HuH-7.5 (cell line): ENCODE measurements at places on chromosomes 4 and X.

GRCh38 chr4:136927172-136927571 is 605.1 kb downstream of the PCDH18 start:
- no peak for DNase-seq

DNA sequence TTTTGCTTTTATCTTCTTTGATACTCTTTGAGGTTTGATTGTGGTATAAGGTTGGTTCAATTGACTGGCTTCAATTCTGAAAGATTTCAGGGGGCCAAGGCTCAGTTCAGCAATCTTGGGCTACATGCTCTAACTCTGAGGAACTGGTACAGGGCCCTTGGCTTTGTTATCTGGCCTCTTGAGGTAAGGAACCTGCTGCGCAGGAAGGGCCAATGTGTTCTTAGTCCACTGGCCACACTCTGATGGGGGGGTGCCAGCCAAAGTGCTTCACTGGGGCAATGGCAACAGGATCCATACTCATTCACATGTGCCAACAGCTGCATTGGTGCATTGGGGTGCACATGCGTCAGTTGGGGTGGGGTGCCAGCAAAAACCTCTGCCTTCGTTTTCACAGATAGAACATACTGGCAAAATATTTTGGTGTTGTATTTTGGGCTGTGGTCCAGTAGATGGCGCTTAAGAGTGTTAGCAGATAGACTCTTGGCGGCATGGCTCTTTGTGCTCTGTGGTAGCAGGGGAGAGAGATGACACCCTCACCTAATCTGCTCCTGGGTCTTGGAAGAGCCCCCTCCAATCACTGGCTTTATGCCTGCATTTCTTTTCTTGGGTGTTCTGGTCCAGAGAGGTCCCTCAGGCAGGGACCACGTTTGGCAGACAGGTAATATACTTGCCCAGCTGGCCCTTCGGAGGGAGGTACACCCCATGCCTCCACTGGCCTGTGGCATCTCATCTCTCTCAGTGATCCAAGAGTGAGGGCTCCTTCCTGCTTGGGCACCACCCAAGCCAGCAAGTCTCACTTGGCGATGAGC is 42.9 kb downstream of the NDST3 start:
- DNase-seq: no peak

GRCh38 chr4:52202251-52202779 is 151.2 kb downstream of the SPATA18 start:
- DNase-seq: no peak

- no peak for DNase-seq
Measured at GRCh38 chr4:808860-809570, 16.9 kb downstream of the CPLX1 start.

GRCh38 chr4:152536545-152537182 is 772 bp upstream of the FBXW7 start:
- DNase-seq: peak; percentile 31

DNA sequence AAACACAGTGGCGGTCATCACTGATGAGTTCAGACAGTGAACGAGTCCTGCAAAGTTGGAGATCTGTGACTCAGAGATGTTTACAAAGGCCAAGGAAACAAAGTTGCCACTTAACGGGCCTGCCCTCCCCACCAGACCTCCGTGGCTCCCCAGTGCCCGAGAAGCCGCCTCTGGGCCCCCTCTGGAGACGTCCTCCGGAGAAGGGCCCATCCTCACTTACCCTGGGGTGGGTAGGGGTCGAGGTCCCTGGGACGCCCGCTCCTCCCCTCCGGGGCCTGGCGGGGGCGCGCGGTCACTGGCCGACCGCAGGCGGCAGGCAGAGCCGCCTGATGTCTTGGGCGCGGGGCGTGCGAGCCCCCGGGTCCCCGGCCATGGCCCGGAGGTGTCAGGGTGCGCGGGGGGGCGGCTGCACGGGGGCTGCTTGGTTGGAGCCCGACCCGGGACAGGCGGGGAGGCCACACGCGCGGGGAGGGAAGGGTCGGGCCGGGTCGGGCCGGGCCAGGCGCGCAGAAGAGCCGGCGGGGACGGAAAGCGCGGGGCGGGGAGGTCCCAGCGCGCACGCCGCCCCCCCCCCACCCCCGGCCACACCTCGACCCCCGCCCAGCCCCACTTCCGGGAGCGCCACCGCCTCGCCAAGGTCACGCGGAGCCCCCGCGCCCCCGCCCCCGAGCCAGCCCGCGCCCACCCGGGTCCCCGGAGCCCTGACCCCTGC is 529 bp downstream of the DHRSX start:
- no peak for DNase-seq

DNA sequence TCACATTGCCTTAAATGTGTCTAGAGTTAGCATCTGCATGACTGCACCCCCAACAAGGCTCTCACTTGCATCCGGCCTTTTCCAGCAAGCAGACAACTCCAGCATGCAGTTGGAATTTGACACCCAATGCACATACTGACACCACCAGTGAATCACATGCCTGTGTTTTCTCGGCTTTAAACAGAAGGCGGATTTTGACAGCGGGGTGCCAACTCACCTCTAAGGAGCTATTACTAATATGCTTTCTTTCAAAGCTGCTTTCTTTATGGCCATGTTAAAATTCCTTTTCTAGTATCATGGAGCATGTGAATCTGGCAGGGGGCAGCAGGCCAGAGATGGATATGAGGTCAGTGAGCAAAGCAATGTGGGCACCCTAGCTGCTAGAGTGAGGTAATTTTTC is 78.0 kb upstream of the CLNK start:
- DNase-seq: no peak

DNA sequence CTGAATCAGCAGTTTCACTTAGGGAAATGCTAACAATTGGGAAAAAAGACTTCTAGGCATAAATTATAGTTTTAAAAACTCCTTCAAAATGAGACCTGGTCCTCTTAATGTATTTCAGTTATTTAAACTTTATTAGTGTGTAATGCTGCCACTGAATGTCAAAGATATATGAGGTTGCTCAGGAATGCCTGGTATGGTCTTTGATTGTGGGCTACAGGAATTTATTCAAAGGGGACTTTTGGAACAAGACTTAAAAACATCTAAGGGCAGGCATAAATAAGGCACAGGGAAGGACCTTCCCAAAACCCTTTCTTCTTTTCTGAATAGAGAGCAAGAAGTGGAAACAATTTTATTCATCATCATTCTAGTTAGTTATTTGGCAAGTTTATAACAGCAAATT is 439.1 kb downstream of the TLL1 start:
- DNase-seq: no peak

DNA sequence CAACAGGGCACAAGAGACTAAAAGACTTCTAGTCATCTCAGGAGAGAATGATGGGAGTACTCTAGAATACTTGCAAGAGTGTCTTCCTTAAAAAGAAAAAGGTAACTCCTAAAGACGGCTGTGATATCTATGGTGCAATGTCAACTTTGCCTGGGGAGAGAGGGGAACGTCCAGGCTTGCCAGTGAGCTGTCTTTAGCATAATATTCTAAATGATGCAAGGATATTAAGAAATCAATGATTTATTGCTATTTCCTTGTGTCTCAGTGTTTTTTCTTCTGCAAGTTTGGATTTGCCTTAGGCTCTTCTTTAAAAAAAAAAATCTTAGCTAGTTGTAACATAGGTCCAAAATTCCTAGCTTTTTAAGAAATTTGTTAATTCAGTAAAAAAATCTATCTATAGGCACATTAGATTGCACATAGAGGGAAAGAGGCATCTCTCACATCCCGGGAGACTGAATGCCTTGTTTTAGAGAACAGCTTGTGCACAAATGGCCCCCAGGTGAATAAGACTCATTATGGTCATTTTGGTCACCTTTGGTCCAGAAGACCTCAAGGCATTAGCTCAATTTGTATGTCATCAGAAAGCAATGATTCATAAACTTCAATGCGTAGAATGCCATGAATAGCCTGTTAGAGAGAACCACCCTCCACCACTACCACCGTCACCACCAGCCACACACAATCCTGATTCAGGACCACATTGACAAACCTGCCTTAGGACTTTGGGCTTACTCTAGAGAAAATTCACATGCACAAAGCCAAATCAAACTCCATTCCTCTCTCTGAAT is 104.1 kb downstream of the PALLD start:
- DNase-seq: no peak

DNA sequence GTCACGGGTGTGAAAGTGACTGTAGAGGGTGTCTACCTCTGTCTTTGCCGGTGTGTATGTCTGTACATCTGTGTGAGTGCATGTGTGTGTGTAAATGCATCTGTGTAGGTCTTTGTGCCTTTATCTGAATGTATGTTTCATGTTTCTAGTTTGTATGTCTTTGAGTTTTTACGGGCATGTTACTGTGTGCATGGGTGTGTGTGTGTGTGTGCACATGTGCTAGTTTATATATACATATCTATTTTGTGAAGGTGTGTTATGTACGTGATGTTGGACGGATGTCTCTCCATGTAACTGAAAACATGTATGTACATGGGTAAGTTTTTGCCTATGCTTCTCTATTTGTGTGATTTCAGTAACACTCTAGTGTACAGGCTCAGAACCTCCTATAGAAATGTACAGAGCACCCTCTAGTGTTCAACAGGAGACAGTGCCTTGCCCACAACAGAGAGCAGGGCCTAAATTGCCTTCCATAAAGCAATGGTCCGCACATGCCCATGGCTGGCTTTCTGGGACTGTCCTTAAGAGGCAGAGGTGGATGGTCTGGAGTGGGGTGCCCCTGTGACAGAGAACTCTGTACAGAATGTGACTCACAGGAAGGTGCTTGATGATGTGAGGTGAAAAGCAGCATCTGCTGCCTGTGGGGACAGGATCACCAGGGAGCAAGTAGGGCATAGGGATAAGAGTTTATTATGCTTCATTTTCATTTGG is 343.5 kb downstream of the RAPGEF2 start:
- DNase-seq: peak; percentile 23

DNA sequence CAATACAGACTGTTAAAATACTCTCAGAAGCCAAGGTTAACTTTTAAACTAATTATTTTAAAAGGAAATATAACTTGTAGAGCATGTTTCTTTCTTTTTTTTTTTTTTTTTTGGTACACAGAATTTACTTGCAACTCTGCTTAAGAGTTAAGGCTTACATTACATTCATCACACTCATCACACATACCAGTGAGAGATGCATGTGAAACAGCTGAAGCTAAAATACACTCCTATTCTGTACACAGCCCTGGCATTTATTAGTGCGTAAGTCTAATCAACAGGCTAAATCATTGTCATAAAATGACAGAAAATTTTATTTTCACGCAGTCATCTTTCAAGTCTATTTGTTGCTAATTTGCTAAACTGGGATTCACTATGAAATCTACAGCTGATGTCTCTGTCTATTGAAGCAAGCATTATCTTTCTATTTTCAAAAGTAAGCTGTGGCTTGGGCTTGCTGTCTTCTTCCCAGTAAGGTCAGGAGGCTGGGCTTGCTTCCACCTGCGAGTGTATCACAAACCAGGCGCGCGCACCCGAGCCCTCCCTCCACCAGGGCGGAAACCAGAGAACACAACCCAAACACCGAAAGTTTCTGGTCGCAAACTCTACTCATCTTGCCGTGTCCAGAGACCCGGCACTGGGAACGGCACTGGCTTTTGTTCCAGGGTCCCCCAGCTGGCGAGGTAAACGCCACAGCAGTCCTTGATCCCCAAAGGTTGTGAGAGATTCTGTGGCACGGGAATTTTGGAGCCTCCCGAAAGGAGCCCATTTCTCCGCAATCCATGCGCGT is 3.9 kb downstream of the MAML3 start:
- peak; percentile 49 for DNase-seq

GRCh38 chr4:140666889-140667614 is 89.1 kb downstream of the TBC1D9 start:
- no peak for DNase-seq

- DNase-seq: no peak
Measured at GRCh38 chrX:133177202-133177601, 41.0 kb downstream of the TFDP3 start.

GRCh38 chr4:139735381-139736273 is 70.0 kb downstream of the MGST2 start:
- DNase-seq: no peak

- no peak for DNase-seq
Measured at GRCh38 chrX:69027181-69028005, 137.9 kb downstream of the PJA1 start.

DNA sequence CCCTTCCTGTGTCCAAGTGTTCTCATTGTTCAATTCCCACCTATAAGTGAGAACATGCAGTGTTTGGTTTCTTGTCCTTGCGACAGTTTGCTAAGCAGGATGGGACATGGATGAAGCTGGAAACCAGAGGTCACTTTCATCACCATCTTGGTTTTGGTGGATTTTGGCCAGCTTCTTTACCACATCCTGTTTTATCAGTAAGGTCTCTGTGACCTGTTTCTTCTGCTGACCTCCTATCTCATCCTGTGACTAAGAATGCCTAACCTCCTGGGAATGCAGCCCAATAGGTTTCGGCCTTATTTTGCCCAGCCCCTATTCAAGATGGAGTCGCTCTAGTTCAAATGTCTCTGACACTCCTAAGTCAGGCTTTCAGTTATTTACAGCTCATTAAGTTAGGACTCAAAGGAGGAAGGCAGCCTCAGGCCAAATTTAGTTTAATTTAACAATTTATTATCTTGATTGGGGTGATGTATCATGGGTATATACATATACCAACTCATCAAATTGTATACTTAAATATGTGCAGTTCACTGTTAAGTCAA is 169.9 kb upstream of the NDP start:
- no peak for DNase-seq
